GM19239 (cell line): ENCODE measurements at places on chromosomes 12 and 14.

GRCh38 chr12:54018468-54018984, 9.7 kb upstream of the HOXC6 start:
- DNase-seq = no peak

GRCh38 chr14:59849411-59850130, 21.0 kb downstream of the RTN1 start:
- DNase-seq = no peak

- DNase-seq = no peak
Observed at GRCh38 chr12:80162177-80162576, 62.8 kb downstream of the OTOGL start.

GRCh38 chr14:26173581-26174110, 424.2 kb downstream of the NOVA1 start:
- no peak for DNase-seq

DNA sequence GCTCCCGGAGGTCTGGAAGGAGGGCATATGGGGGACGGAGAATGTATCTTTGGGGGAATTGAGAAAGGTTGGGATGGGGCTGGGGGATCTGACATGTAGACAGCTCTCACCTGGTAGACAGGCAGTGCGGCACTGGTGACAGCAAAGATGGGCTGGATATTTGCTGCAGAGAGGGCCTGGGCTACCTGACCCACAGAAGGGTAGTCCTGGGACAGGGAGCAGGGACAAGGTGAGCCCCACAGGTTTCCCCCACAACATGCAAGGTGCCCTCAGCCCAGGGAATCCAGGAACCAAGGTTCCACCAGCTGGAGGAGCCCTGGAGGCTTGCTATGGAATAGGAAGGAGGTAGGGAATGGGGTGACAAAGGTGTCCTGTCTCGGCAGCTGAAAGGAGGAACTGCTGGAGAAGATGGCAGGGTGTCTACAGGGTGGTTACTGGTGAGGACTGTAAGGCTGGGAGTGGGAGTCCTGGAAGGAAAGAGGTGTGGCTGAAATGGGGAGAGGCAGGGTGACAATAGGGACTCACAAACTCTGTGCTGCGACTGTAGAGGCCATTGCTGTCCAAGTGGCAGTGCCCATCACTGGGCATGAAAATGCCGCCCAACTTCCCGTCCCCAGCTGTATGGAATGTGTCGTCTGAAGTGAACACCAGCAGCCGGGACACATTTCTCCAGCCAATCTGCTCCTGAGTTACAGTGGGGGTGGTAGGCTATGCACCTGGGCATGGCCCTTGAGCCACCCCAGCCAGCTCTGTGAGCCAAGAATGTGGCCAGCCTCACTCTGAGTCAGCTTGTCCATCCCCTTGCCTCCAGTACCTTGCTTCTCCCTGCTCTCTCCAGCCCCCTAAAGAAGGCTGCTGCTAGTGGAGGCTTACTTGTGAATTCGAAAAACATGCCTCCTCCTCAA, 11.3 kb downstream of the ITGB7 start:
- DNase-seq = no peak

DNA sequence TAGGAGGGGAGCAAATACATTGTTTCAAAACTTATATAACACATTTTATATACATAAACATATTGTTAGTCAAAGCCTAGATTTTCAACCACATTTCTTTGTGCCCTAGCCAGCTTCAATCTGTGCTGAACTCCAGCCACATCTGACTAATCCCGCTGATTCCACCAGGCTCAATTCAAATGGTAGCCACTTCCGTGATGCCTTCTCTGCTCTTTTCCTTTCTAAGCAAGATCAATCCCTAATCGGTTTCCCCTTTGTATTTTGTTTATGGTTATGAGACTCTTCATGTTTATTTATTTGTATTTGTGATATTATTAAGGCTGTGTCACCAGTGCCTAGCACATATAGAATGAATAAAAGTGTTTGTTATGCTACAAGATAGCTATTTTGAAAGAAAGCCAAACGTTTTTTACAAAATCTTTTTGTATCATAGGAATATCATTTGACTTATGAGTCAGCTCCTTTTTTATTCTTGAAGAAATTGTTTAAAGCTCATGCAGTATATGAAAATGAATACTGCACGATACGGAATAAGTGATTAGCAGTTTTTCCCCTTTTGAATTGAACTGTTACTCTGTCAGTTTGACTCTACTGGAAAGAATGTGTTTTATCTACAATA, 110.2 kb downstream of the PLEKHA5 start:
- DNase-seq = no peak

- no peak for DNase-seq
Observed at GRCh38 chr14:55553791-55554190, 26.2 kb upstream of the KTN1 start.
